ENCODE measurements at places on chromosomes 13 and 19.

- DNase-seq, result no peak
Observed at GRCh38 chr13:48138270-48138669, 43.4 kb upstream of the MED4 start.

DNA sequence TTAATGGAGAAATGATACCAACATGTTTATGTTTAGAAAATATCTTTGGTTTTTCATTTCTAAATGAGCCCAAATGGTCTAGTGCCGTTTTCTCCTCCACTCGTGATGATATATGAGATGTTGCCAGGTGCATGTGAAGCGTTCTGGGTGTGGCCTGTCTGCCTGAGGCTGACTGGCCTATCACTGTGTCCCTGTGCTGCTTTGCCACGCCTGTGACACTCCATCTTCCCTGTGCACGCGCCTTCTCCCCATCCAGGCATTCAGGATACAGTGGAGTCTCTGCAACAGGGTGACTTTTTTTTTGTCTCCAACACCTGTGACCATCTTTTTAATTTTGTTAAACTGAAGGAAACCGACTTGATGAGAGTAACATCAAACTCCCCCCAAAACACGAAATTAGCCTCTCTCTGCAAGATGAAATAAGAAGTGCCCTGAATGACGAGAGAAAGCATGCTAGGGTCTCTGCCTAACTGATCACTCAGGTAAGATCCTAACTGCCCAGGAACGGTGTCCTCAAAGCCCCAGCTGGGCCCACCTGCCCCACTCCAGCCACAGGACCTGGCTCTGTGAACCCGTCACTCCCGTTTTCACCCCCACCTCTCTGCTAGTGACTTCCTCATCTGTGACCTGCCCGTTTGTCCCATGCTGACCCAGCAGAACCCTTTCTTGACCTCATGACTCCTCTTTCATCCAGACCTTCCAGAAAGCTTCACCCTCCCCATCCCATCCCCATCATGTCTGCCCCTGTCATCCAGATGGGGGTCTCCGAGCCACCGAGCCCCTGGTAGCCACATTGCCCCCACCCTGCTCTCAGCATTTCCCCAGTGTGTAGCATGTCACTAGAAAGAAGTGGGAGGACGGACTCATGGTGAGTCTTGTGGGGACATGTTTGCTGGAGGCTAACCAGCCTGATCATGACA lies 33.2 kb upstream of the TFDP1 start:
- DNase-seq, result peak; percentile 70

GRCh38 chr19:4904481-4904880 lies 1.8 kb upstream of the ARRDC5 start:
- DNase-seq, result no peak

DNA sequence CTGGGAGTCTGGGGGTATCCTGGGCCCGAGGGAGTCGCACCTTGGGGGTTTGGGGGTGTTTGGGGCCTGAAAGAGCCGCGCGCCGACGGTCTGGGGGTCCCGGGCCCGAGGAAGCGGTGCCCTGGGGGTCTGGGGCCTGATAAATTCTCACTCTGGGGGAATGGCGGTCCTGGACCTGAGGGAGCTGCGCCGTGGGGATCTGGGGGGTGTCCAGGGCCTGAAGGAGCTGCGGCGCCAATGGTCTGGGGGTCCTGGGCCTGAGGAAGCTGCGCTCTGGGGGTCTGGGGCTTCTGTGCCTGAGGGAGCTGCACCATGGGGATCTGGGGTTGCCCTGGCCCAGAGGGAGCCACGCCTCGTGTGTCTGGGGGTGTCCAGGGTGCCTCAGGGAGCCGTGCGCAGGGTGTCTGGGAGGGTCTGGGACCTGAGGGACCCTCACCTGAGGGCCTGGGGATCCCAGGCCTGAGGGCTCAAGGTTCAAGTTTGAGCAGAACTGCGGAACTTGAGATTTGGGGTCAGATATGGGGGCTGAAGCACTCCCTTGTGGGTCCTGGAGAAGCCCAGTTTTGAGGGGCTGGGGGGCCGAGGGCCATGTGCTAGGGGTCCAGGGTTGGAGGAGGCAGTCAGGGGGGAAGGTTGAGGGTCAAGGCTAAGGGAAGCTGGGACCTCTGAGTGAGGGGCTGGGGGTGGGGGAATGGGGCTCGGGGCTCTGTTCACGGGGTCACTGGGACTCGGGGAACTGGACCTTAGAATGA lies 1.1 kb downstream of the HDGFL2 start:
- no peak for DNase-seq

DNA sequence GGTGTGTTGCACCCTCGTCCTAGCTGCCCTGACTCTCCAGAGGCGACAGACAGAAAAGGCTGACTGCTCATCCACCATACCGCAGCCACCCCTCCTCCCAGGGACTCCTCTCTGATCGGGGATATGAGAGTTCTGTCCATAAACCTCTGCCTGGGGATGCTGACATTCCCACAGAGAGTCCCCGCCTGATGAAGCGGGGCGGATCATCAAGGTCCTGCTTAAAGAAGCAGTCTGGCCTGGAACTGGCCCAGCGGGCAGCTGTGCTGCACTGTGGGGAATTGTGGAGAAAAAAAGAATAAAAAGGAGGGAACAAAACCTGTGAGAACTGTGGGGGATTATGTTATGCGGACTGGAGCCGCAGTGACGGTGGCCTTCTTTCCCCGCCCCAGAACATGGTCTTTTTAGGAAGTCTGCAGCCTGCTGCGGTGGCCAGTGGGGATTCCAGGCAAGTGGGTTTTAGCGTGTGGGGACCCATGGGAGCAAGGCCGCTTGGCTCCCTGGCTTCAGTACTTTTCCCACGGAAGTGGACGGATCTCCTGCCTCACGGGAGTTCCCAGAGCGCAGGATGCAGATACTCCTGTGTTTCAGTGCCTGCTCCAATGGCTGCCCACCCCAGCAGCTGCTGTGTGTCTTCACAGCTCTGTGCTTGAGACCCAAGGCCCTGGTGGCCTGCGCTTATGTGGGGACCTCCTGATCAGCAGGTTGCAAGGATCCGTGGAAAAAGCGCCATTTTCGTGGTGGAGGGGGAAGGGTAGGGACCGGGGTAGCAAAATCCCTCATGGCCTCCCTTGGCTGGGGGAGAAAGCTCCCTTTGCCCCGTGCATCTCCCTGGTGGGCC lies 1456.2 kb upstream of the SLC10A2 start:
- no peak for DNase-seq

DNA sequence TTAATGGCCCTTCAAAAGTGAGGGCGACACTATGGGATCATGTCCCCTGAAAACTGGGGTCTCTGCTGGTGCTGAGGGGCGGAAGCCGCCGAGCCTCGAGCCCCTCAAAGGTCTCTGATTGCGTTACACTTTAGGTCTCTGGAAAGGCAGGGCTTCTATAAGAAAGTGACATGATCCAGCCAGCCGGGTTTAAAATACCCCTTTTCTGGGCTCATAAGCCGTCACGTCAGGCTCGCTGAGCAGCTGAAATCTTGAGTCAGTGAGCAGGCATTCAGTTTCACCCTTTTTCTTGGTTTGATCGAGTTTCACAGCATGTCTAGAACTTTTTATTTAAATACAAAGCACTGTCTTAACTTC lies 600 bp upstream of the HMGB1 start:
- no peak for DNase-seq

- DNase-seq, result no peak
Observed at GRCh38 chr13:113365583-113365970, 1.6 kb upstream of the GRTP1 start.

DNA sequence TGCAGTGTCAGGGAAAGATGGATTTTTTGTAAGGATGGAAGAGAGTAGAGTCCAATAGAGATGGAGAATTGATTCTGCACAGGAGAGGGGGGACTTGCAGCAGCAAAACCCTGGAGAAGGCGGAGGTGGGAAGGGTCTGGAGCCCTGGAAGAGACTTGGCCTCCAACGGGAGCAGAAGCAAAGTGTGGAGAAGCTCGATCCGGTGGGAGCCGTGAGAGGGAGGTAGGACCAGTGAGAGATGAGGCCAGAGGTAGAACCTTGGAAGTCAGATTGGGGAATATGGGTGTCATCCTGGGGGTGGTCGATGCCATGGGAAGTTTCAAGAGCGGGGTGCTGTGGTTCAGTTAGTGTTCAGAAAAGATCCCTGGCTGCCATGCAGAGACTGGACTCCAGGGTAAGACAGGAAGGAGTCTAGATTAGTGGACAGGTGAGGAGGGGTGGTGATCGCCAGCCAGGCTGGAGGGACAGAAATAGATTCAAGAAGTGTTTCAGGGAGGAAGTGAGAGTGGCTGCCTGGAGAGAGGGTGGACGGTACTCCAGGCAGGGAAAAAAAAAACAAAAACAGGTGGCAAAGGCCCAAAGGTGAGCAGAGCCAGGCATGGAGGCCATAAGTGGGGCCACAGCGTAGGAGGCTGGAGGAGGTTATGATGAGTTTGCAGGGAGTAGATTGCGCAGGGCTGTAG lies 2.6 kb downstream of the PPP5C start:
- no peak for DNase-seq

DNA sequence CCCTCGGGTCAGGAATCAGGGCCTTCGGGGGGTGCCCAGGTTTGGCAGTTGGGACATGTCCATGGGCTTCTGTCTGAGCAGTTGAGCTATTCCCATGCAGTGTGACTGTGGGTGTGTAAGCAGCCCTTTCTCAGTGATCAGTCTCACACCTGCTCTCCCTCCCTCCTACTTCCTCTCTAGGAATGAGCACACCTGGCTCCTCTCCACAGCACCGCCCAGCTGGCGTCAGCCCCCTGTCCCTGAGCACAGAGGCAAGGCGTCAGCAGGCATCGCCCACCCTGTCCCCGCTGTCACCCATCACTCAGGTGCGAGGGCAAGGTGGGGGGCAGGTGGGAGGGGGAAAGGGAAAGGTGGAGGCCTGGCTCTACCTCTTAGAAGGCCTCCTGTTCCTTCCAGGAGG lies 25.9 kb downstream of the COMP start:
- peak; percentile 75 for DNase-seq

- DNase-seq, result peak; percentile 21
Observed at GRCh38 chr13:107545946-107546502, 669.3 kb downstream of the LIG4 start.

- no peak for DNase-seq
Observed at GRCh38 chr13:97382276-97382675, 51.7 kb upstream of the RAP2A start.

- no peak for DNase-seq
Observed at GRCh38 chr19:28234637-28235036, 978.3 kb downstream of the UQCRFS1 start.

DNA sequence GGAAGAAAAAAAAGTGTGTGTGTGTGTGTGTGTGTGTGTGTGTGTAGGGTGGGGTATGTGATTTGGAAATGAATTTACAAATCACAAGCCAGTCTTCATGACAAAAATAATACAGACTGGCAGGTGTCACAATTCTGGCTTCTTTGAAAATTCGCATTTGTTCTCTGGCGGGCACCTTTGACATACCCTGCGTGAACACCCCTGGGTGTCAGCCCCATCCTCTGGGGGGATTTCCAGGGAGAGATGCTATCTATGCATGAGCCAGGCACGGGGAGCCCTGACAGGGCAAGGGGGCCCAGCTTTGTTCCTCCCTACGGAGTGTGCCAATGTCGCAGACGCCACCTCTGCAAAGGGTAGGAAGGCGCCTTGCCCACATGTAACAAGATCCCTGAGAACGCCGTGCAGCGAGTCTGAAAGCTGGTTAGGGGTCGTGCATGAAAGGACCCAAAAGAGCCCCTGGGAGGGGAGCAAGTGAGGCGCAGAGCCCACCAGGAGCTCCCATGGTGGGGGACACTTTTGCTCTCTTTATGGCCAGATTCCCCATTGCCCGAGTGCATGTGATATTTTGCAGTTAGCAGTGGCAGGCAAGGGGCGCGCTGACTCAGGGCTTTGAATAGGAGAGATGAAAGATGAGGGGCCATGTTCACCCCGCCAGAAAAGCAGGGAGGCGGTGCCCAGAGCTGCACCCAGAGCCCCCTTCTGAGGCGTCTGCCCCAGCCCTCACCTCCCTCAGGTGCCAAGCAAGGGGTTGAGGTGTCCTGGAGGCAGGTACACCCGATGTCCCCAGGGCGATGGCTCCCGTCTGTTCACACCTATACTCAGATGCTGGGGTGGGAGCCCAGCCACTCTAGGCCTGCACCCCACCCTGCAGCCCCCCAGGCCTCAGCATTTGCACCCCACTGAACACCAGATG lies 45.3 kb downstream of the KLF2 start:
- DNase-seq, result no peak

DNA sequence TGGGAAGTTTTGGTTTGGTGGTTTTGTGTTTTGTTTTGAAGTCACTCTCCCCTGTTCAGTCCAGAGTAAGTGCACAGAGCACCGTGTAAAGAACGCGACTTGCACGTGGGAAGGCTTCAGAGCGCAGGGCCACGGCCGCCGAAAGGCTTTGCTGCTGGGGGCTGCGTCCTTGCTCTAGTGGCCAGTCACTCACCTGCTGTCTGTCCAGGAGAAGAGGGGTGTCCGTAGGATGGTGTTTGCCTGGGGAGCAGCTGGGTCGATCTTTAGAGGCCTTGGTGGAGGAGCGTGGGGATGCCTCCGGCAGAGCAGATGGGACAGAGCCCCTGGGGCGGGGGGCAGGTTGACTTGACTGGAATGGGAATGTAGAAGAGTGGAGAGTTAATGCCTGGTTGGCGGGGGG lies 116.6 kb upstream of the MCF2L start:
- no peak for DNase-seq

Data from NCI-H1105 (cell line).